ENCODE measurements at places on chromosomes 12 and 14.

GRCh38 chr12:90299666-90300065, 591.0 kb upstream of the ATP2B1 start:
- DNase-seq = no peak

DNA sequence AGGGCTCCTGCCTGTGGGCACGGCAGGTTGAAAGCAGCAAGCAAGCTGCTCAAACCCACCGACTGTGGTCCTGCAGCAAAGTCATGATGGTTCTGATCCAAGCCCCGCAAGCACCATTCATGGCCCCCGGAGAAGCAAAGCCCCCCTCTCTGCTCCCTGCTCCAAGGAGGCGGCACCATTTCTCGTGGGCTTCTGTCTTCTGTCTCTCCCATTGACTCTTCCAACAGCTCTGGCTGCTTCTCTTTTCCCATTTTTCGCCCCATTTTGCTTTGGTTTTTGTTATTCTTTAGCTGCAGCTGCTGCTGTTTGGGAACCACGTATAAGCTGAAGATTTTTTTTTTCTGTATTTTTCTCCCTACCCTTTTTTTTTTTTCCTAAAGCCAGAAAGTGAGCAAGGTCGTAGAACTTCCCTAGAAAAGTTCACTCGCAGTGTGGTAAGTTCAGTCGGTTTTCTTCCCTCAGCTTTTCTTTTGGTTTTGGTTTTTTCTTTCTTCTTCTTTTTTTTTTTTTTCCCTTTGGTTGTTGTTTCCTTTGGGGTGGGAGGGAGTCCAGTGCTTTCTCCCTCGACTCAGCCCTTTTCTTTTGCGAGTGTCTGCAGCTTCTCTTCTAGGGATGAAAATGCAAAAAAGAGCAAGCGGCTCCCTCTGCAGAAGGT, 354.1 kb downstream of the DPF3 start:
- no peak for DNase-seq

GRCh38 chr12:112937741-112938719, at the start of gene OAS3:
Gene OAS3 (plus strand): TSS chr12:112938474. CDS start chr12:112938531, 57 bp downstream.
- DNase-seq = no peak

GRCh38 chr12:31298515-31298910, 27.4 kb downstream of the SINHCAF start:
- DNase-seq = no peak

GRCh38 chr12:79710707-79711483, 20.1 kb upstream of the PAWR start:
- no peak for DNase-seq

GRCh38 chr12:127823801-127824200, 443.2 kb upstream of the TMEM132C start:
- no peak for DNase-seq

DNA sequence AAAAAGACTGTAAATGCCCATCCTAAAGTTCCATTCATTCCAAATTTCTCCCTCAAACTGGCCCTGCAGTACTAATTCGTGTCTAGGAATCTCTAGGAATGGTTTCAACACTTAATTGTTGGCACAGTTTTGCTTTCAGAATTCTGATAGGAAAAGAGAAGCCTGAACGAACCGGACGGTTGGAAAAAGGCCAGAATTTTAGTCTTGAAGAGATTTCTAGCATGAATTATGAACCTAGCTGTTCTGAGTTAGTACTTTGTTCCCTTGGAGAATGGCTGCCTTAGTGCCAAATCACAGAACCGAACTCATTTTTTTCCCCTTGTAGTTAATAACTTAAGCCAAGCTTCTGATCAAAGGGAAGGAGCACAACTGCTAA, 262.6 kb downstream of the ADAMTS20 start:
- no peak for DNase-seq

DNA sequence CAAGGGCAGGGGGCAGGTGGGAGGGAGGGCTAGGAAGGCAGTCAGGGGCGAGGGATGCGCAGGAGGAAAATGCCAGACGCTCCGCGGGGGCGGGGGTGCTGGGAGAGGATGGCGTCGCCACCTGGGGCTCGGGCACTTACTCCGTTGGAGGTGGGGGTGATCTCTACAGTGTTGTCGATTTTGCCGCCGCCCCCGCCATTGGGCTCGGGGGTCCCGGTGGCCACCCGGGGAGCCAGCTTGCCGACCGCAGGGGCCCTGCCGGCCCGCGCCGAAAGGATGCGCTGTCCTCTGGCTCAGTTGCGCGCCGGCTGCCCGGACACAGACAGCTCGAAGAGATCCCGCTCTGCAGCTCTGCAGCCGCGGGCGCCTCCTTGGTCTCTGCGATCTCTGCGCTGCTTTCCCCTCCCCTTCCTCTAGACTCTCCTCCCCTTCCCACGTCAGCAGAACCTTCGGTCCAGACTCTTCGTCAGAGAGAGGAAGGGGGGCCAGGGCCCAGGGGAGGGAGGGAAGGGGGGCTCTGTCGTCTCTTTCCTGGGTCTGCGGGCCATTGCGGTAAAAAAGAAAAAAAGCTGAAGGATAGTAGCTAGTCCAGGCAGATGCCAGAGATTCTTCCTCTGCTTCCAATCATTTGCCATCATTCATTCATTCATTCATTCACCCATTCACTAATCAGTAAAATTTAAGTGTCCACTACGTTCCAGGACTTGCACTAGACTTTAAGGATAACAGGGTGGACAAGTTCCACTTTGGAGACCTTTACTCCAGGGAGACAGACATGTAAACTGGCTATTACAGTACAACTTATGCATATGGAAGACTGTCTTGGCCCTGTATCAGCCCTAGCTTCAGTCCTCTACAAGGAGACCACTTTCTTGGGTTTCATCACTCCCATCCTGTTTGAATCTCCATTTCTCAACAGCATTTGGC, at the start of gene SLC22A17:
SLC22A17 (minus strand) TSS at position 382 of the 927 bp plus-strand sequence.
- DNase-seq = peak; percentile 79

Measured in NCI-H2171 (cell line).